ENCODE measurements at places on chromosomes 4 and X.
A peak's percentile ranks its signal among the peaks of the same experiment; 100 is the strongest.

DNA sequence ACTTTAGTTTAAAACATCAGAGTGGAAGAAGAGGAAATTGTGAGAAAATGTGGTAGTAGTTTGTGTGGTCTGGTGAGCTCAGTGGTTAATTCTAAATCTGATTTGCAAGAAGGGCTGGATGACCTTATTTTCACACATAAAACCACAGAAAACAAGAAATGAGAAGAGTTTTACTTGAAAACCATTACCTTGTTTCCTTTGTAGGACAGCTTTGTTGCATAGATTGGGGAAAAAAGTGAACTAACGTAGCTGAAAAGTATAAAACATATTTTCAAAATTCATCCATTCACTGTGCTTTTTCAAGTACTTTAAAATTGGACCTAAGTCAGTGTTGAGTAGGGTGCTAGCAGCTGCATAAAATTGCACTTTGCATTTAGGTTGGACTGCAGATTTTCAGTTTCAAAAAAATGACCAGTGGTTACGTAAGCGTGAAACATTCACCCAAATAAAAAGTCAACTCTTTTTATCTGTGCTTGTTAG is 211.3 kb downstream of the ARHGAP10 start:
- no peak for DNase-seq

- DNase-seq, result no peak
Observed at GRCh38 chrX:37787423-37787869, 7.6 kb downstream of the CYBB start.

GRCh38 chr4:171929477-171929876 is 116.3 kb downstream of the GALNTL6 start:
- no peak for DNase-seq

GRCh38 chr4:16464651-16465050 is 238.4 kb upstream of the TAPT1 start:
- no peak for DNase-seq

DNA sequence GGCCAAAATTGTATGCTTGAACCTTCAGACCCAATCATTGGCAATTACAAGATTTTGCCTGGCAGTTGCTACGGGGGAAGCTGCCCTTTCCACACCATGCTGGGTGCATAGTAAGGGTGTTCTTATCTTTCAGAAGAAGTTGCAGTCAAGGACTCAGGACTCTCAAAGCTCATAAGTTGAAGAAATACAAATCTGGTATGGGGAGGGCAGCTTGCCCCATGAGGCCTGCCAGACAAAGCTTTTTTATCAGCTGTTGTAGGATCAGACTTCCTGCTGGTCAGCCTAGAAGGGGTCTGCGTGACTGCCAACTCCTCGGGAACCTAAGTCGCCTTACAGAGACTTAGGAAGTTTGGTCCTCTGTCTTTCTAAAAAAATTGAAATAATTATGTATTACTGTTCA is 174.9 kb upstream of the TECRL start:
- DNase-seq, result no peak

- DNase-seq, result no peak
Observed at GRCh38 chr4:150321113-150321512, 242.9 kb downstream of the DCLK2 start.

- peak; percentile 60 for DNase-seq
Observed at GRCh38 chr4:121462660-121463261, 81.9 kb upstream of the QRFPR start.

- no peak for DNase-seq
Observed at GRCh38 chr4:147737623-147738022, 5.7 kb downstream of the ARHGAP10 start.

GRCh38 chrX:68090266-68090665 is 343.0 kb downstream of the OPHN1 start:
- no peak for DNase-seq

DNA sequence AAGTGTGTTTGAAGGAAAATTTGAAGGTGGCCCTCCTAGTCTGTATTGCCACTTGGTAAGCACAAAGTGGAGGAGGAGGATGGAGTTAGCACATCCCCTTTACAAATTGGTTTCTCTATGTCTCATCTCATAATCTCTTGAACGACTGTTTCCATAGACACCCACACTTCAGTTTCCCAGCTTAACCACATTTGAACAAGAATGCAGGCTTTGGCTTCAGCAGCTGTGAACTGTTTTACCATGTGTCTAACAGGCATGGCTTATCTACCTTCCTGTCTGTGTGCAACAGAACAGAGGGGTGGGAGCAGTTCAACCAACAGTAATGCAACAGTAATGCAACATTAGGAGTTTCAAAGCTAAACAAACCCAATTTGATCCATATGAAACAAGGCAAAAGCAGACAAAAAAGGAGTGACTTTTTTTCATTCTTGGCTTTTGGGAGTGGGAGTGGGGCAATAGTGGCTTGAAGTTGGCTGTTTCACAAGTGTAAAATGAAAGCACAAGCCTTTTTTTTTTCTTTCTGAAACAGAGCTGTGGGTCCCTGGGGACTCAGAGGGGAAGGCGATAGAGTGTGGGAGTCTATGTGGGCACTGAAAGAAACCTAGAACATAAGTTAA is 108.0 kb downstream of the ITM2A start:
- no peak for DNase-seq

- no peak for DNase-seq
Observed at GRCh38 chrX:2147928-2148327, 352.8 kb downstream of the DHRSX start.

GRCh38 chrX:33357606-33358005 is 146.3 kb upstream of the DMD start:
- DNase-seq, result no peak

DNA sequence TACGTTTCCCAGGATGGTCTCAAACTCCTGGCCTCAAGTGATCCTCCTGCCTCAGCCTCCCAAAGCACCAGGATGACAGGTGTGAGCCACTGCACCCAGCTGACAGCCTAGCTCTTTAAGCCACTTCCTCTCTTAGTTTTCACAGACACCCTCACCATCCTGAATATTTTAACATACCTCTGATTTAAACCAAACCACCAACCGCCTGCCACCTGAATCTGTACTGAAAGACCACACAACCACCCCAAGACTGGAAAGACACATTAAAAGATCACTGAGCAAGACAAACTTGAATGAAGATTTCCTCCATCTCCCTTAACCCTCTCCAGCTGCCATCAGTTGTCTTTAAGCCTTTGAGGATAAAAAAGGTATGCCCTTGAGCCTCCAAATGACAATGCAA is 110.6 kb downstream of the SH3KBP1 start:
- DNase-seq, result no peak

GRCh38 chrX:131985526-131986049 is 37.5 kb upstream of the STK26 start:
- DNase-seq, result no peak

DNA sequence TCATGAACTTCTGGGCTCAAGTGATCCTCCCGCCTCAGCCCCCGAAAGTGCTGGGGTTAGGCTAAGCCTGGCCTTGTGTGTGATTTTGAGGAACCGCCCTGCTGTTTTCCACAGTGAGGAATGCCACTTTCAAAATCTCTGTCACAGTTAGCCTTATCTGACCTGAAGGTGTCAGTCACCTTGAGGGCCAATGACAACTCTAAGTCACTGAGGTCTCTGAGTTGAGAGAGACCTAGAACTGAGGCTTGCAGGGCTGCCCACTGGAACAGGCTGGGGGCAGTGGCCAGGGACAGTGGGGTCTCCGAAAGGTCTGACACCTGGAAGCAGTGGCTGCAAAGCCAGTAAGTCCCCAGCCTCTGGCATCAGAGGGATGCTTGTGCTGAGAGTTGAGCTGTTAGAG is 6.1 kb downstream of the TADA2B start:
- no peak for DNase-seq

DNA sequence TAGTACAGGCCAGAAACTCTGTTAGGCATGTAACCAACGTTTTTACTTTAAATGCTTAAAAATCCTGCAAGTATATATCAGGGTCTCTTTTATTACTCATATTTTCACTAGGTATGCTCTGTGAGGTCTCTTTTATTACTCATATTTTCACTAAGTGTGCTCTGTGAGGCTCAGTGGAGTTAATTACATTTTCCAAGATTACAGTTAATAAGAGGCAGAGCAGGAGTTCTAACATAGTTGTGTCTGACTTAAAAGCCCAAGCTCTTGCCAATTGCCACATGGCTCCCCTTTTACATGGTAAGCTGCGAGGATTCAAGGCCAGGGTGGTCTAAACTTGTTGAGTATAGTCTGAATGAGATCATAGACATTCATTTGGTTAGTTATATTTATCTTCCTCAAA is 81.0 kb upstream of the ARMCX2 start:
- no peak for DNase-seq

DNA sequence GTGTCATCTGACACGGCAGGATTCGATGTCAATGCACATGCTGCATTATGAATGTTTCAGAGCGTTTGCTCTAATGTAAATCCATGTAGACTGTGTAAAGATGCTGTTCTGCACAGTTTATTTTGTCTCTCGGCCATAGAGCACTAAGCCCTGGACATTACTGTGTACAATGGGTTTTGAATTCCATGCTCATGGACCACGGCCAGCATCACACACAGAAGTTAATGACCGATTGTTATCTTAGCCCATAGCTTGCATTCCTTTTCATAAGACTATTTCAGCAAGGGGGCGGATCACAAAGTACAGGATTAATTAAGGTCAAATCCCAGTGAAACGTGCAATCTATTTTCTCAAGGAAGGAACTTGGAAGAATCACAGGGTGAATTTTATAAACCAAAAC is 286.1 kb upstream of the TENM3 start:
- DNase-seq, result peak; percentile 81

Data from brain microvascular endothelial cell (primary cell).